ENCODE measurements at places on chromosomes 2 and 18.
A peak's percentile ranks its signal among the peaks of the same experiment; 100 is the strongest.

DNA sequence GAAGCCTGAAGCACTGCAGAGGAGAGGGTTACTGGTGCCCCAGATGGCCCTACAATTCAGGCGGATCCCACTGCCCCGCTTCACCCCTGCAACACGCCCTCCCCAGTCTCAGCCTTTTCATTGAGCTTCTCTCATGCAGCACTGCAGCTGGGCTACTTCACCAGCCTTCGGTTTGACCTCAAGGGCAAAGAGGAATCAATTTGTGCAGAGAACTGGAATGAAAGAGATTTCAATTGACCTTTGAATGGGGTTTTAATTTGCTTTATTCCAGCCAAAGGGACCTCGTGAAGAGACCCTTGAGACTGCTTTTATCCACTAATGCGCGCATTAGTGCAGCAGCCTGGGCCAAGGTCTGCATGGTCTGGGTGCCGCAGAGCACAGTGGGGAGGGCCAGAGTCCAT is 8.8 kb upstream of the POMC start:
- no peak for DNase-seq

DNA sequence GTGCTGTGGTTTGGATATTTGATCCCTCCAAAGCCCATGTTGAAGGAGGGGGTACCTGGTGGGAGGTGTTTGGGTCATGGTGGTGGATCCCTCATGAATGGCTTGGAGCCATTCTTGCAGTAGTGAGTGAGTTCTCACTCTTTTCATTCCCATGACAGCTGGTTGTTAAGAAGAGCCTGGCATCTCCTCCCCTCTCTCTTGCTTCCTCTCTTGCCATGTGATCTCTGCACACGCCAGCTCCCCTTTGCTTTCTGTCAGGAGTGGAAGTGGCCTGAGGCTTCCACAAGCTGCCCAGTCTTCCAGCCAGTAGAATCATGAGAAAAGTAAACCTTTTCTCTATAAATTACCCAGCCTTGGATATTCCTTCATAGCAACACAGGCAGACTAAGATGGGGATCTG is 8.6 kb downstream of the ADD2 start:
- peak; percentile 51 for DNase-seq

DNA sequence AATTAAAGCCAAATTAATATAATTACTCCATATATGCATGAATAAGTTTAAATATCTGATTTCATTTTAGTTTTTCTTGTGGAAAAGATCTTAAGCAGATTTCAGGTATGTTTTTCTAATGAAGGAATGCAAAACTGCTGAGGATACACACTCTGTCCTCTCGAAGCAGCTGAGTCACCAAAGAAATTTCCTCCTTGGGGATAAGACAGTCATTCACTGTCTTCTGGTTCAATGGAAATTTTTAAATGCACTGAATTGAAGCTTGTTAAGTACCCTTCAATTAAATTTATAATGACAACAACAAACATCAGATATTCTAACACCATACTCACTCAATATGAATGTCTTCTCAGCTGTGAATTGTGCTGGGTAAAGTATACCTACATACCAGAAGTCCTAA is 101.5 kb upstream of the DNER start:
- DNase-seq, result no peak

DNA sequence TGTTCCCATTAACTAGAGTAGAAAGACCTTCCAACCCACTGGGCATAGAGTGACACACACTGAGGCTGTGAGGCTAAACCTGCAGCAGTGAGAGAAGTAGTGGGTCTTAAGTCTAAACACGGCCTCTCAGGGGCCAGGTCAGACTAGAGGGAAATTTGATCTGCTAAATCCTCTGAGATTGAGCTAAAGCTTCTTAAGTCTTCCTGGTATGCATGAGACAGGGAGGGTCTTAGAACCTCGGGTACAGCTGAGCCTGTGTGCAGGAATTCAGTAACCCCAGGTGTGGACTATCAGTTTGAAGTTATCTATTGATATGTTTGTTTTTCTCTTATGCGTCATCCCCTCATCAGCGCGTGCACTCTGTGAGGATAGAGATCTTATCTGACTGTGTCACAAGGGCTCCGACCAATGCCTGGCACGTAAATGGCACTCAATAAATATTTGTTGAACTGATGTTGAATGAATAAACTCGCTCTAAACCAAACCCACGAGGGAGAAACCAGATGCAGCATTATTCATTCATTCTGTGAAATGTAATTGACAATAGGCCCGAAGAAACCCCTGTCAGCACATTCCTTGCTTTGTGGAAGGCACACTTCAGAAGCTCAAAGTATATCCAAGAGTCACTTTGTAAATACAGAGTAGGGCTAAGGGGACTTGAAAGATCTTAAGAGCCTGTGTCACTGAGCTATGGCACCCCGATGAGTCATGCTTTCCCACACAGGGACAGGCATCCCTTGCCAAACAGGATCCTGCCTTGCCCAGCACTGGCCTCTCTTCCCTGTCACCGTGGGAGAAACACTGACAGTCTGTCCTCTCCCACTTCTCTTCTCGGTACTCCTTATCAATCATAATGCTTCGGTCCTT is 21.7 kb upstream of the RAB10 start:
- peak; percentile 86 for DNase-seq

- DNase-seq, result no peak
These were observed 30.9 kb downstream of the NRXN1 start for GRCh38 chr2:51000849-51001617.

GRCh38 chr2:161471631-161472030 is 55.5 kb downstream of the TBR1 start:
- DNase-seq, result no peak

DNA sequence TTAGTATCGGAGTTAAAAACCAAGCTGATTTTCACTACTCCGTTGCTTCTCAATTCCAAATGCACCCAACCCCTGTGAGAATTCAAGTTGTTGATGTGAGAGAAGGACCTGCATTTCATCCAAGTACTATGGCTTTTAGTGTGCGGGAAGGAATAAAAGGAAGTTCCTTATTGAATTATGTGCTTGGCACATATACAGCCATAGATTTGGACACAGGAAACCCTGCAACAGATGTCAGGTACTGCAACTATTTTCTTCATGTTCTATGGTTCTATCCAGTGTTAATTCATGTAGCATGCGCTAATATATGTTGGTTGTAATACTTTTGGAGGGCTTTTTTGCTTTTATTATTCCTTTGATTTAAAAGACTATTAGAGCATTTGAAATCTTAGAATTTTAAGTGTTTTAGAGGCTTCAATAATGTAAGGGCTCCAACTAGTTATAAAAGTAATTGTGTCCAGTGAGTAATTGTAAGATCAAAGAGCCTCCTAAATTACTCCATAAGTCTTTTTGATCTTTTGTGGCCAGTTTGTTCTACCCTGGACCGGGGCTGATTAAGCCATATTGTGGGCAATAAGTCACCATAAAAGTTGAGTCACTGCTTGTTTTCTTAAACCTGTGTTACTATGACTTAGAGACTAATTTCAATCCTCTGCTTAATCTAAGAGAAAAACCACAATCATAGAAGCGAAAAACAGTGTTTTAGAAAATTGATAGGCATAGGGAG is 22.9 kb downstream of the DSG4 start:
- DNase-seq, result no peak

- no peak for DNase-seq
These were observed 10.6 kb downstream of the LYPD6B start for GRCh38 chr2:149049142-149049541.

DNA sequence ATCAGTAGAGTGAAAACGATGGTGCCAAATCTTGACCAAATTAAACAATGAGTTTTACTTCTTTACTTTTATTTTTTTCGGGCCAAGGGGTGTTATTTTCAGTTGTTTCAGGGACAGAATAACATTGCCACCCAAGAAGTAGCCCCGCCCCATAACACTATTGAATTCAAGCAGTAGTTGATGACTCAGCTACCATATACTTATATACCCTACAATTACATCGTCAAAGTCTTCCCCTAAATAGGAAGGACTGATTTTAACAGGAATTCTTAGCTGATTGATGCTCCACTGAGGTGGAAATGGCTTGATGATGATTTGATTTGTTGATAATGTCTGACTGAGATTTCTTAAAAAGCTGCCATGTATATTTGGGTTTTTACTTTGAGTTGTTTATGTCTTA is 24.7 kb downstream of the LYPD6B start:
- DNase-seq, result no peak

DNA sequence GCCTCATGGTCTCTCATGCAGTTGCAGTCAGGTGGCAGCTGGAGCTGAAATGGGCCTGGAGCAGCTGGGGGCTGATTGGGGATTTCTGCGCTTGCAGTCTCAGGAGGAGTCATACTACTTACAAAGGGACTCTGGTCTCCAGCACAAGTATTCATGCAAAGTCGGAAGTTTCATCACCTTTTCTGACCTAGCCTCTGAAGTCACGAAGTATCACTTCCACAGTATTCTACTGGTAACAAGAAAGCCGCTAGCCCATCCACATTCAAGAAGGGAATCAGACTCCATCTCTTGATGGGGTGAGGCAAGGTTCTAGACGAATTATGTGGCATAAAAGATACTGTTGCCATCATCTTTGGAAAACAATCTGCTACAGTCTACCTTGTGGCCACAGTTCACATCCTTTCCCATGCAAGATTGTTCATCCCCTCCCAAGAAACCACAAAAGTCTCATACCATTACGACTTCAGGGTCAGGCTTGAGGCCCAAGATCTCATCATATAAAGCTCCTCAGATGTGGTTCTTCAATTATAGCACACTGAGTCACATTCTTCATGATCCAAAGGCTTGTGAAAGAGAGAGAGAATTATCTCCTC is 95.3 kb downstream of the SMC6 start:
- DNase-seq, result no peak

DNA sequence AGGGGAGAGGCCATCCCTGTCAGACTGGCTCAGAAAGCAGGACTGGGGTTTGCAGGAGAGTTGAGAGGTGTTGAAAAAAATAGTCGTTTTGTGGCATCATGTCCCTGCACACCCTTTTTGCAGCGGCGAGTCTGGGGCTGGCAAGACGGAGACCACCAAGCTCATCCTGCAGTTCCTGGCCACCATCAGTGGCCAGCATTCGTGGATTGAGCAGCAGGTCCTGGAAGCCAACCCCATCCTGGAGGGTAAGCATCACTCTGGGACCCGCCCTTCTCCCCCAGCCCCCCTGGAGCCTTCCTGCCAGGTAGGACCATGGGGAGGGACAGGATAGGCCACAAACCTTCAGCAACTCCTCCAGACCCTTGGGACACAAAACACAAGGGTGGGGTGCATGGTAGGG is 34.2 kb downstream of the MYO7B start:
- no peak for DNase-seq

- no peak for DNase-seq
These were observed 209.1 kb downstream of the CTNNA2 start for GRCh38 chr2:79721966-79722365.

DNA sequence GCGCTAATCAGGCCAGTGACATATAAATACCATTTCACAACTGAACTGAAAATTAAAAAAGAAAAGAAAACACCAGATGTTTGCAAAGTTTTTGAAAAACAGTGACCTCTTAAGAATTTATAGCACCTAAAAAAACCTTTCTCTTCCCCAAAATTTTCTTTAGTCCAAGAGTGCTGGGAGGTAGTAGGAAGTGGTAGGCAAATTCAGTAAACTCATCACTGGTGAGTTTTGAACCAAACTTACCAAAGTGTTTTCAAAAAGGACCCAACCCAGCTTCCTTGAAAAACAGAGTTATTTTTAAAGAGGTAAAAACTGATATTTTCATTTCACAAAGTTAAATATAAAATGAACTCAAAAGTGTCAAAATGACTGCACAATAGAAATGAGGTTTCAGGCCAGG is 90.4 kb downstream of the TMEM247 start:
- DNase-seq, result no peak

DNA sequence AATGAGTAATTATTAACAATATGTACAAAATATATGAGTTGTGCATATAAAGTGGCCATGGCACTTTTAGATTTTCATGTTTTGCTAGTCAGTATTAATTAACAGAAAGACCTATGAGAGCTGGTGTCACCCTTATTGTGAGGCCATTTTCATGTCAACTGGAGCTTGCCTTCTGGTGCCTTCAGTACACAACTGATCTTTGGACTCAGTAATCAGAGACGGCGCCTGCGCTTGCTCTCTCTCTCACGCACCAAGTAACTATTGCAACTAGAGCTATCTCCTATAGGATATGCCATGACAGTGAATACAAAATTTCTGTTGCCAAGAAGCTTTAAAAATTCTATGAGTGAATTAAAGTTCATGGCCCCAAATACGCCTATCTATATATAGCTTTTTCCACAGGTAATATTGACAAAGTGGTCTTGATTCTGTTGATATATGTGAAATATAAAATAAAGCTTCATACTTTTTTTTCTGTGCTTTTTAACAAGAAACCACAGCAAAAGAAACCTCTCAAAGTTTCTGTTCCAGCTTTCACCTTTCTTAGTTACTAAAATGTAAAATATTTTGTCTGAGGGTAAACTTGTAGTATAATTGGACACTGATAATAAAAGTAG is 2.9 kb downstream of the SERTAD2 start:
- DNase-seq, result no peak

GRCh38 chr2:97871096-97871780 is 124.5 kb downstream of the TMEM131 start:
- no peak for DNase-seq

DNA sequence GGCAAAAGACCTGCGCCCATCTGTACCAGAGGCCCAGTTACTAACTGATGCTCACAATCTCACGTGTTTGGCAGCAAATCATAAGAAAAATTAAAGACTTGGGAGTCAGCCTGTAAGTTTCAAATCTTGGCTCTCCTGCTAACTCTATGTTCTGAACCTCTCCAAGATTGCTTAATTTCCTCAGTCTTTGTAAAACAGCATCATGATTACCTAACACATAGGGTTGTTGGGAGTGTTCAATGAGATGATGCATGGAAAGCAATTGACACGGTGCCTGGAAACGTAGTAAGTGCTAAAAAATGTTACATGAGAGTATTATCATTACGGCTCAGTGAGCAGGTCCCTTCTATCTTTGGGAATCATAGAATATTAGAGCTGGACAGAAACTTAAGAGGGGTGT is 497.6 kb upstream of the TCF4 start:
- DNase-seq, result no peak

- DNase-seq, result no peak
These were observed 242.0 kb downstream of the HAUS1 start for GRCh38 chr18:46346213-46346612.

GRCh38 chr18:8601277-8602032 is 7.8 kb upstream of the RAB12 start:
- DNase-seq, result no peak

DNA sequence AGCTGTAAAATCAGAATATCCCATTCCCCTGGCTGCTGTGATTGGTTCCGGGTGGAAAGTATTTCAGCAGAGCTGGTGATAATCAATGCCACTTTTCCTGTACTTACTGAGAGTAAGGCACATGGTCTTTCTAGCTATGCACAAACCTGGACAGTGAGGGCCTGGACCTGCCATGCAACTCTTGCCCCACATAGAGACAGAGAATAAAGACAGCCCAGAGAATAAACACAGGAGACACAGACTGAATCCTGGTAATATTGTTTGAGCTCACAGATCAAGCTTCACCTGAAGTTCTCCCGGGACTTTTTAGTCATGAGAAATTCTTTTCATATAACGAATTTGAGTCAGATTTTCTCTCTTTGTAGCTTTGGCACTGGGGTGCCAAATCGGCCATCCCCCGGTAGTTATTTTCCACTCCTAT is 81.9 kb downstream of the ACAA2 start:
- DNase-seq, result no peak

Data from cerebellar cortex (tissue), 1 donor.